Left ventricle myocardium superior (tissue), 1 donor: ENCODE measurements at places on chromosomes 1 and 21.

GRCh38 chr21:26892151-26892550, 46.9 kb upstream of the ADAMTS1 start:
- no peak for DNase-seq

- DNase-seq = no peak
Measured at GRCh38 chr1:81551946-81552345, 248.8 kb upstream of the ADGRL2 start.

- no peak for DNase-seq
Measured at GRCh38 chr1:217622042-217622441, 8.8 kb downstream of the GPATCH2 start.

DNA sequence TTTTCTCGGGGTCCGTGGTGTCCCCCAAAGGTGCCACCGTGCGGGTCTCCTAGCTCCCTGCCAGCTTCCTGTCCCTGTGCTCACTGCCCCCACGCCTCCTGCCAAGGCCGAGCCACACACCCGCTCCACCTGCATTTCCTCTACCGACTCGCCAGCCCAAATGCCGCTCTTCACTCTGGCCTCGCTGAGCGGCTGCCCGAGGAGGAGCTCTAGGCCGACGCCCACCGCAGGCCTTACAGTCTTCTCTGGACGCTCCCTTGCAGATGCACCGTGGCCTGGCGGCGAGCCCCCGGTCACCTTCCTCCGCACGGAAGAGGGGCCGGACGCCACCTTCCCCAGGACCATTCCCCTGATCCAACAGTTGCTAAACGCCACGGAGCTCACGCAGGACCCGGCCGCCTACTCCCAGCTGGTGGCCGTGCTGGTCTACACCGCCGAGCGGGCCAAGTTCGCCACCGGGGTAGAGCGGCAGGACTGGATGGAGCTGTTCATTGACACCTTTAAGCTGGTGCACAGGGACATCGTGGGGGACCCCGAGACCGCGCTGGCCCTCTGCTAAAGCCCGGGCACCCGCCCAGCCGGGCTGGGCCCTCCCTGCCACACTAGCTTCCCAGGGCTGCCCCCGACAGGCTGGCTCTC, 26.3 kb downstream of the FTCD start:
- peak; percentile 52 for DNase-seq

- no peak for DNase-seq
Measured at GRCh38 chr1:87435484-87435883, 106.8 kb downstream of the LMO4 start.
